T1000 (cell line): ENCODE measurements at places on chromosomes 5 and 9.
A peak's percentile ranks its signal among the peaks of the same experiment; 100 is the strongest.

DNA sequence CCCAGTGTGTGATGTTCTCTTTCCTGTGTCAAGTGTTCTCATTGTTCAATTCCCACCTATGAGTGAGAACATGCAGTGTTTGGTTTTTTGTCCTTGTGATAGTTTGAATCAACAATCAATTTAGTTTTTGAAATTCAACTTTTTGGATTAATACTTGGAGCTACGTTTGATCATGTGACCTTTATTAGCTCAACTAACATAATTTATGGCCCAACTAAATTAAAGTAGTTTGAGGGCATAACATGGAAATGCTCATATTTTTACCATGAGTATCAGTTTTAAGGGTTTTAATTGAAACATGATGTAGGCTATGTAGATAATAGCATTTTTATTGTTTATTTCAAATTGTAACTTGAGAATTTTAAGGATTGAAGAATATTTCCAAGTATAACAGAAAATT lies 168.0 kb downstream of the CCDC171 start:
- no peak for DNase-seq

- no peak for DNase-seq
These were observed 26.9 kb upstream of the EEIG1 start for GRCh38 chr9:128007566-128008138.

- no peak for DNase-seq
These were observed 61.7 kb downstream of the JMY start for GRCh38 chr5:79297661-79298060.

DNA sequence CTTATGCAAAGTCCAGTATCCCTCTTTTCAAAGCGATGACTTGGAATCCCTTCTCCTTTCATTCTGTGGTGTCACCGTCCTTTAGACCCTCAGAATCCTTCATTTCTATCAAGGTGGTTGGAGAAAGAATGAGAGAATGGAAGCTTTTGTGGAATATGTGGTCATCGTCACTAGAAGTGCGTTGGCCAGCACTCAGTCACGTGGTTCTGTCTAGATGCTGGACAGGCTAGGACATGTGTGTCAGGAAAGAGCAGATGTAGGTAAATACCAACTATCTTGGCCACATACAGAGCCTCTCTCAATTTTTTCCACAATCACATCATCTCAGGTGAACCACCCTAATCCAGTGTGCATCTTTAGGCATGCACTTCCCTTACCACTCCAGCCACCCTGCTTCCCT lies 206.0 kb downstream of the ARRDC3 start:
- DNase-seq, result no peak

- no peak for DNase-seq
These were observed 41.5 kb upstream of the STXBP1 start for GRCh38 chr9:127570533-127571111.

DNA sequence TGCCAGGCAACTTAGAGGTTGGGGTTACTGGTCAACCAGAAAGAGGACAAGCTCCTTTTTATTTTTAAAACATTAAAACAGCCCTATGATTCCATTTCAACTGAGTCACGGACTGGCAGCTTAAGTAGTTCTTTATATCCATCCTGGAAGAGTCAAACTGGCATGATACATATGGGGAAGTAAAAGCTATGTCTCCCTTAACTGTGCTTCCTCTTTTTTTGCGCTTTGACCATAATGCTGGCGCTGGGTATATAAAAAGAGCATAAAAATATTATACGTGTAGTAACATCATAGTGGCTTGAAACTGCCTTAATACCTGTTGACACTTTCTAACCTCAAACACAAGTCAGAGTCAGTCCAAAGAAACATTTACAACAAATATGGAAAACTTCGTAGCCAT lies 274.4 kb downstream of the CSNK1G3 start:
- no peak for DNase-seq

GRCh38 chr5:51375084-51375483 lies 8.2 kb upstream of the ISL1 start:
- no peak for DNase-seq

DNA sequence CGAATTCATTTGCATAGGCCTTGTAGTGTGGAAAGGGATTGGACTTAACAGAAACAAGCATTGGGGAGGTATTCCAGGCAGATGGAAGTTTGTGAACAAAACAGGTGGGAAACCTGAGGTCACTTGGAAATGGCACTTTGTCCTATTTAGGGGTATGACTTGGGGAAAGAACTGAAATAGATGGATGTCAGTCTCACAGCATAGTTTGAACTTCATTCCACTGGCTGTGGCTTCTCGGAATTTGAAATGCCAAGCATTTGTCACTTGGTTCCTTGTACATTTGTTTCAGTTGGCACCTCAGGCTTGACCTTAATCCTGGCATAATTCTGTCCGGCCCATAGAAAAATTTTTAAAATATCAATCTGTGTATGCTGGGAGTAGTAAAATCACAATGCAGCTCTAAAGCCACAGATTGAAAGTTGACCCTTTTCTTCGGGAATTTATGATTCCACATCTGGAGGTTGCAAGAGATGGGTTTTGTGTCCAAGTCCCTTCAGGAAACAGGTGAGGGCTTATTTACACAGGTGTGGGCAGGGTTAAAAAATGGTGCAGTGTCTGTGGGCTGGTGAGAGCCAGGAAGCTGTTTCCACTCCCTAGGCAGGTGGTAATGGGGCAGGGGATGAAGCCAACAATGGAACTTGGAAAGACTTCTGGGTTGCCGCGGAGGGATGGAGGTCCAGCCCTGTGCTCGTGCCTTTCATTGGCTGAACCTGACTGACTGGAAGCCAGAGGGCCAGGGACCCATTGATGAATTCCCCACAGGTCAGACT lies 39.2 kb upstream of the PDE8B start:
- DNase-seq, result no peak

GRCh38 chr5:169862391-169862811 lies 117.9 kb downstream of the INSYN2B start:
- no peak for DNase-seq

- DNase-seq, result no peak
These were observed 138.7 kb downstream of the ZNF354C start for GRCh38 chr5:179198825-179199224.

DNA sequence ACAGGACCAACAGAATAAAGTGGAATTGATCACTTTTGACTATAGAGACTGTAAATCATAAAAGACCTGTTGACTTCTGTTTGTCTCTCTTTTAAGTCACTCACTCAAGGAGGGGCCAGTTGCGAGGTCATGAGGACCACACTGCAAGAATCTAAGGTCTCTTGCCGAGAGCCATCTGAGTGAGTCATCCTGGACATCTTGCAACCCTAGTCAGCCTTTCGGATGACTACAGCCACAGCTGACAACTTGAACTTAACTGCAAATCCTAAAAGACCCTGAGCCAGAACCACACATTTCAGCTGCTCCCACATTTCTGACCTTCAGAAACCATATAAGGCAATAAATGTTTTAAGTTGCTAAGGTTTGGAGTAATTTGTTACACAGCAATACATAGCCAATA lies 129.7 kb upstream of the RAD23B start:
- peak; percentile 9 for DNase-seq

DNA sequence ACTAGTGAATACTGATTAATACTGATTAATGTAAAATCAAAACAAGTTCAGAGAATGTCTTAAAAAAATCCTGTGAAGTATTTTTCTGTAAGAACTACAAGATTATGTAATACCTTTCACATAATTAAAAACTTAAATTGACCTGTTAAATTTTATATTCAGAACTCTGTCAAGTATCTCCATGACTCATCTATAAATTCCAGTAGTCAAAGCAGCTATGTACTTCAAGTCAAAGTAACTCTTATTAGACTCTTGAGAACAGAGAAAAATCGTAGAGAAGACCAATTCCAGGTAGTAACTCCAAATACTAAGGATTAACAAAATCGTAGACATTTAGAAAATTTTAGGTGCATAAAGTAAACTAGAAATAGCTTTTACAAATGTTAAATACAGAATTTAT lies 77.1 kb downstream of the HOMER1 start:
- no peak for DNase-seq

- no peak for DNase-seq
These were observed 61.9 kb upstream of the GHR start for GRCh38 chr5:42361315-42361688.

DNA sequence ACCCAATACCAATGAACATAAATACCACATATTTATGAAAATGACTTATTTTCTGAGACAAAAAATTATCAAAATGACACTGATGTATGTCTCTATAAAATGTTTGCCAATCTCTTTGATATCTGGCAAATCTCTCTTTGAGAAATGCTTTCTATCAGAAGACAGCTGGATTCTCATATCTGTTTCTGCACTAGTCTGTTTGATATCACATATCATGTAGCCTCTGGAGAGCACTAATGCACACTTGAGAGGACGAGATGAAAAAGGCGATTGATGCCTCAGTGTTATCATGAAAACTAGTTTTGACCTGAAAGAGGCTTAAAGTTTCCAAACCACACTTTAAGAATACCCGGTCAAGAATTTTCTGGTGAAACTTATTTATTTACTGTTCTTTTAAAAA lies 29.1 kb upstream of the ANKRD55 start:
- DNase-seq, result no peak

- no peak for DNase-seq
These were observed 55.2 kb upstream of the CTSL start for GRCh38 chr9:87670572-87671264.

DNA sequence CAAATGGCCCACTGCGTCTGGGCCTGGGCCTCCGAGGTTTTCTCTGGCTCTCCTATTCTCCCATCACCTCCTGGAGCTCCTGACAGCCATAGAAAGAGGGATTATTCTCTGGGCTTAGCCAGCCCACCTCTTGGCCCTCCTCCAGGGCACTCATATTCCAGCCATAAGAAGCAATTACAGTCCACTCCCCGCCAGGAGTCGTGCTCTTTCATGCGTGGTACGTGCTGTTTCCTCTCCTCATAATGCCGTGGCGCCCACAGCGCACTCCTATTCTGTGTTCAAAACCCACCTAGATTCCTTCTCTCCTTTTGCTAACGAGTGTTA lies 240.8 kb upstream of the ZNF462 start:
- DNase-seq, result no peak

- no peak for DNase-seq
These were observed 39.4 kb downstream of the LAMC3 start for GRCh38 chr9:131048332-131048731.

- no peak for DNase-seq
These were observed 802 bp downstream of the CCDC107 start for GRCh38 chr9:35658968-35659220.

DNA sequence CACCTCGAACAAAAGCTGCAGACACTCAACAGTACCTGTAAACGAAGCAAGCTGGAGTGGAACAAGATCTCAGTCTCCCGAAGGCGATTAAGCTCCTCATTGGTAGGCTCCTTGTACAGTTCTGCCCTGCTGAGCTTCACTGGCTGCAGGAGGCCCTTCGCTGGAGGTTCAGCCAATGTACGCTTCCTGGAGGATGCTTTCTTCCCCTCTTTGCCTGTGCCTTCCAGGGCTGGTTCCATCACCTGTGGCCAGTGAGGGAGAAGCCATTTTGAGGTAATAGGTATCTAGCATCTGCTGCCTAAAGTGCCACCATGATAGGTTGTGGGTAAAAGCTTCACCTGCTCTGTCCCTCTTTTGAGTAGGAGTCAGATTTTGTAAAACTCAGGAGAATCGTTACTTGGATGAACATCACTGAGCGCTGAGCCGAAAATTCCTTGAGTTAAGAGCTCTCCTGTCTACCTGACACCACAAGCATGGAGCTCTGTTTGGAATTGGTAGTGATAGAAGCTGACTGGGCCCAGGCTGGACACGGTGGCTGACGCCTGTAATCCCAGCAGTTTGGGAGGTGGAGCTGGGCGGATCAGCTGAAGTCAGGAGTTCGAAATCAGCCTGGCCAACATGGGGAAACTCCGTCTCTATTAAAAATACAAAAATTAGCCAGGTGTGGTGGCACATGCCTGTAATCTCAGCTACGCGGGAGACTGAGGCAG lies 1.4 kb downstream of the NOL6 start:
- no peak for DNase-seq

- no peak for DNase-seq
These were observed 166.4 kb downstream of the TLE1 start for GRCh38 chr9:81522716-81523551.

DNA sequence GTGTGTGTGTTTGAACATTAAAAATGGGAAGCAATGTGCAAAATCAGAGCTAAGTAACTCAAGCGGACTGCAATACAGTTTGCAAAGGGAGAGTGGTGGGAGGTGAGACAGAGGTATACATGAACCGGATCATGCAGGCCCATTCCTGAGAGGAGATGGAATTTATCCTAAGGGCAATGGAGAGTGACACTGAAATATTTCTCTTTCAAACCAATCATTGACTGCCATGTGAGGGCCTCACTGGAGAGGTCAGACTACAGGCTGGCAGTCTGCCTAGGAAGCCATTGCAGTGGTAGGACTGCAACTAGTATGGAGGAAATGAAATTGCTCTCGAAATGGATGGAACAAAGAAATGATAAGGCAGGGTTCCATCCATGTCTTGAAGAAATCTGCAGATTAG lies 34.8 kb downstream of the TNFSF15 start:
- DNase-seq, result no peak

- no peak for DNase-seq
These were observed 159.6 kb downstream of the IRX2 start for GRCh38 chr5:2591777-2592453.

DNA sequence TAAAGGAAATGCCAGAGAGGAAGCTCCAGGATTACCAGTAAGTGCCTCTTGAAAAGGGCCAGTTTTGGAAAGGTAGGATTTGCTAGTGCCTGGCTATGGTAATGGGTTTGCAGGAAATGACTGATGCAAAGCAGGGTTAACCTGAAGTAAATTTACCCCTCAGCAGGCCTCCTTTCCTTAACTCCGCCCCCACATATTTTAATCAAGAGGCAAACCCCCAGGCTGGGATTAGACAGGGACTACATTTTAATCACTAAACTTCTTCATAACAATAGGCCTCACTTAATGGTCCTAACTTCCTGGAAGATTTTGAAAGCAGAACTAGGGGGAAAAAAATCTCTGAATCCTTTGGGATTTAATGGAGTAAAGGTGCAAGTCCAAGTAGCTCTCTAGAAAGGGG lies 10.2 kb upstream of the SLC1A3 start:
- DNase-seq, result no peak

DNA sequence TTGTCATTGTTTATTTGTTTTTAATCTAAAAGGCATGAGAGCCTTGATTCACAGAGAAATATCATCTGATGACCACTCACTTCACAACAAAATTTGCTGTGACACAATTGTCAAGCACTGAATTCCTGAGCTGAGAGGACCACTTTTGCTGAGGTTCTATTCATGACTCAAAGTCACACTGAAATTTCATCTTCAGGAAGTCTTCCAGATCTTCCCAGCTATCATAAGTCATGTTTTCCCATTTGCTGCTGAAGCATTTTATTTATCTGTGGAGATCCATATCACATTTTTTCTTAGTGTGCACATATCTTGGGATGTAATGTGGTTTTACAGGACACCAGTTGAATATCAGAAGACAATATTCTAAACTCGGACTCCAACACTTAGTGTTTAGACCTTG lies 255.1 kb upstream of the TRIM32 start:
- no peak for DNase-seq

GRCh38 chr9:134555094-134555650 lies 86.4 kb upstream of the COL5A1 start:
- DNase-seq, result no peak

DNA sequence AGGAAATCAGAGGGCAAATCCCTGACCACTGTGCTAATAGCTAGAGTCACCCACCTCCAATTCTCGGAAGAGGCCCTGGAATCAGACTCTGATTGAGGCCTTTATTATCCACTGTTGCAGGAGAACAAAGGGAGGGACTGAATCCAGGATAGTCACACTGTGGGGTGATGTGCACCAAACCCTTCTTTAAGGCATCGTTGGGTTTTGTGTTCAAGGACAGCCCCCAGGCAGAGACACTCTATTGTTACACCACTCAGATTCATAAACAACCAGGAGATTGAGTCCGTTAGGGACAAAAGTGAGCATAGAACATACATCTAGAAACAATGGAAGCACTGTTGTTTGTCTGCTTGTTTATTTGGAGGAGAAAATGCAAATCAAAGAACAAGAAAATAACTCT lies 124.6 kb upstream of the TBCA start:
- DNase-seq, result no peak
